ENCODE measurements at places on chromosomes 13 and 19. TPM values are rescaled to one million over a fixed set of nuclear protein-coding genes. Genes with fewer than 3 reads are reported as not detected.
A peak's percentile ranks its signal among the peaks of the same experiment; 100 is the strongest.

- H3K27me3 ChIP-seq = no peaks in the 10 kb centered on the region
- no peaks in the 10 kb centered on the region for H3K4me1 ChIP-seq
- H3K27ac ChIP-seq = no peak overlapping the region
- no peak for DNase-seq
- H3K36me3 ChIP-seq = no peaks in the 10 kb centered on the region
These were observed 56.8 kb downstream of the DOCK9 start for GRCh38 chr13:98921015-98921580.

DNA sequence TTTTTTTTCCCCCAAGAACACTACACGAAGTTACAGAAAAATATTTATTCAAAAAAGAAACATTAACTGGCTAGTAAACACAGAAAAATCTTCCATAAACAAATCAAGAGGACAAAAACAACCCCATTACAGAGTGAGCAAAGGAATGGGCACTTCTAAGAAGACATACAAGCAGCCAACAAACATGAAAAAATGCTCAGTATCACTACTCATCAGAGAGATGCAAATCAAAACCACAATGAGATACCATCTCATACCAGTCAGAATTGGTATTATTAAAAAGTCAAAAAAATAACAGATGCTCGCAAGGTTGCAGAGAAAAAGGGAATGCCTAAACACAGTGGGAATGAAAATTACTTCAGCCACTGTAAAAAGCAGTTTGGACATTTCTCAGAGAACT lies 131.7 kb downstream of the UGGT2 start:
- DNase-seq = no peak
- H3K36me3 ChIP-seq = peaks cover 14% of the 10 kb centered on the region
- no peak overlapping the region for H3K27ac ChIP-seq
- H3K4me1 ChIP-seq = no peaks in the 10 kb centered on the region
- no peaks in the 10 kb centered on the region for H3K27me3 ChIP-seq
- no peak overlapping the region for H3K4me3 ChIP-seq

GRCh38 chr19:14366529-14366928 lies 14.7 kb upstream of the ADGRE5 start:
- no peak overlapping the region for H3K27ac ChIP-seq
- DNase-seq = peak; percentile 92
- no peak overlapping the region for H3K4me3 ChIP-seq
- H3K4me1 ChIP-seq = peaks cover 24% of the 10 kb centered on the region

- H3K27me3 ChIP-seq = no peaks in the 10 kb centered on the region
- H3K4me3 ChIP-seq = no peak overlapping the region
- H3K36me3 ChIP-seq = no peaks in the 10 kb centered on the region
- H3K4me1 ChIP-seq = peaks cover 26% of the 10 kb centered on the region
These were observed 1.9 kb upstream of the ZNF628 start for GRCh38 chr19:55474269-55475265.

DNA sequence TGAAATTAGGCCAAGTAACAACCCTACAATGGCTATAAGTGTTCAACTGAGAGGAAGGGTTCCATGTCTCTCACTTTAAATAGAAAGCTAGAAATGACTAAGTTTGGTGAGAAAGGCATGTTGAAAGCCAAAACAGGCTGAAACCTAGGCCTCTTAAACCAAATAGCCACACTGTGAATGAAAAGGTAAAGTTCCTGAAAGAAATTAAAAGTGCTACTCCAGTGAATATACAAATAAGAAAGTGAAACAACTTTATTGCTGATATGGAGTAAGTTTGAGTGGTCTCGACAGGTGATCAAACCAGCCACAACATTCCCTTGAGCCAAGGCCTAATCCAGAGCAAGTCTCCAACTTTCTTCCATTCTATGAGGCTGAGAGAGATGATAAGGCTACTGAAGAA lies 209.6 kb downstream of the KLF12 start:
- H3K4me1 ChIP-seq = peaks cover 53% of the 10 kb centered on the region
- H3K27me3 ChIP-seq = no peaks in the 10 kb centered on the region
- peak overlapping the region; percentile 7 for H3K27ac ChIP-seq
- no peak overlapping the region for H3K4me3 ChIP-seq
- DNase-seq = no peak

DNA sequence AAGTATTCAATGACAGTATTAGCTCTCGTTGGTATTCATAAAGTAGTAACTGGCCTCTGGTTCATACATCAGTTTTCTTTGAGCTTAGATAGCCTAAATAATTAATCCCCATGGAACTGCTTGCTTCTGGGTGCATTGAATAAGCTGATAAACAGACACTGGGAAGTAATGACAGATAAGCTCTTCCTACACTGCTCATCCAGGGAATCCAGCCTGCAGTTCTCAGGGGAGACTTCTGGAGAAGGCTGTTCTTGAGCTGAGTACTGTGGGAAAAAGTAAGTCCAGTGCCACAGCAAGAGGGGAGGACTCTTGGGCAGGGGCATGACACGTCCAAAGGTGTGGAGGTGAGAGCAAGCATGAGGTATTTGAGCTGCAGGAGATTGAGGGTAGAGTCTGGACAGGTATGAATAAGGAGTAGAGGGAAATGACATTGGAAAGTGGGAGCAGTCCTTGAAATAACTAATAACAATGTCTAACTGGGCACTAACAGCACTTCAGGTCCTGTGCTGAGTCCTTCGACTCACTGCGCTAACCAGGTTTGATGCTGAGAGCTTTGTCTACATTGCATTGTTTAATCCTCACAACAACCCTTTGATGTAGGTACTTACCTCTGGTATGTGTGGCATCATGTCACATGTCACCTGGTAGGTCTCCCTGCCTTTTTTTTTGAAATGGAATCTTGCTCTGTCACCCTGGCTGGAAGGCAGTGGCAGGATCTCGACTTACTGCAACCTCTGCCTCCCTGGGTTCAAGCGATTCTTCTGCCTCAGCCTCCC lies 7.2 kb downstream of the GARRE1 start:
- no peak overlapping the region for H3K27ac ChIP-seq
- no peak overlapping the region for H3K4me3 ChIP-seq
- H3K27me3 ChIP-seq = no peaks in the 10 kb centered on the region
- peaks cover 4% of the 10 kb centered on the region for H3K36me3 ChIP-seq
- H3K4me1 ChIP-seq = peaks cover 4% of the 10 kb centered on the region

DNA sequence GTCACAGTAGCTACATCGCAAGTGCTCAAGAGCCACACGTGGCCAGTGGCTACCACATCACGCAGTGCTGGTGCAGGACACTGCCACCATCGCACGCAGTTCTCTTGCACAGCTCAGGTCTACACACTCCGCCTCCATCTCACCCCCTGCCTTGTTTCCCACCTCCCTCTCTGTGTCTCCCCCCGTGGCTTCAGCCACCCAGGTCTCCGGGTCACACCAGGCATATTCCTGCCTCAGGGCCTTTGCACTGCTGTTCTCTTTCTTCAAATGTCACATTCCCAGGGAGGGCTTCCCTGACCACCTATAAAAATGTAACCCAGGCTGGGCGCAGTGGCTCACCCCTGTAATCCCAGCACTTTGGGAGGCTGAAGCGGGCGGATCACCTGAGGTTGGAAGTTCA lies 10.6 kb downstream of the CCDC8 start:
- H3K4me3 ChIP-seq = no peak overlapping the region
- H3K4me1 ChIP-seq = no peaks in the 10 kb centered on the region
- DNase-seq = no peak

DNA sequence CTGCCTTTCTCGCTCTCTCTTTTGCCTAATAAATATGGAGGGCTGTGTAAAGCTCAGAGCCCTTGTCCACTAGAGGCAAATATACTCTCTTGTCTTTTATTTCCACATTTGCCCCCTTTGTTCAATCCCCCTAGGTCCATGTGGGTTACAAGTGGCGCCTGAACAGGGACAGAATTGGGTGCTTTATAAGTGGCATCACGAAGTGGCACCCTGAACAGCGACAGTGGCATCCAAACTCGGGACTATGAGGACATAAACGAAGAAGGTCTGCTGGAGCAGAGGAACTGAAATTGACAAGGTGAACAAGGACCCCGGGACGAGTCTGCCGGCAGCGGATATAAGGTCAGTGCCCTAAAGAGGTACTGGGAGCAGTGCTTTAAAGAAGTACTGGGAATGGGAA lies 4.3 kb upstream of the ZNF610 start:
- H3K4me1 ChIP-seq = no peaks in the 10 kb centered on the region
- H3K27me3 ChIP-seq = no peaks in the 10 kb centered on the region
- H3K27ac ChIP-seq = no peak overlapping the region
- H3K36me3 ChIP-seq = 0 out of 2 replicates have a peak, but pooled peaks cover 6% of the 10 kb centered on the region
- DNase-seq = no peak

DNA sequence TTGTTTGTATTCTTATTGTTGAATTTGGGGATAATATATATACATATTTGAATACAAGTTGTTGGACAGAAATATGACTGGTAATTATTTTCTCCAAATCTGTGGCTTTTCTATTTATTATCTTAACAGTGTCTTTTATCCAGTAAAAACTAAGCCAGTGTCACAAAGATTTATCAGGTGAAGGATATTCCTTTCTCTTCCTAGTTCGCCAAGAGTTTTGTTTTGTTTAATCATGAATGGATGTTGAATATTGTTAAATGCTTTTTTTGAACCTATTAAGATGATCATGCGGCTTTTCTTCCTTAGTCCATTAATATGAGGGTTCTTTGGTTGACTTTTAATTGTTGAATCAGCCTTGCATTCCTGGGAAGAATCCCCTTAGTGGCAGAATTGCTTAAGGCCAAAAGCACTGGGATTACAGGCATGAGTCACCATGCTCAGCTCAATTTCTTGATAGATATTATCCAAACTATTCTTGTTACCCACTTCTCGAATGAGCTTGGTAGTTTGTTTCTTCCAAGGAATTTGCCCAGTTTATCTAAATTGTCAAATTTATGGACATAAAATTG lies 53.3 kb downstream of the TEX26 start:
- no peaks in the 10 kb centered on the region for H3K36me3 ChIP-seq
- no peaks in the 10 kb centered on the region for H3K4me1 ChIP-seq
- no peaks in the 10 kb centered on the region for H3K27me3 ChIP-seq
- no peak overlapping the region for H3K27ac ChIP-seq

DNA sequence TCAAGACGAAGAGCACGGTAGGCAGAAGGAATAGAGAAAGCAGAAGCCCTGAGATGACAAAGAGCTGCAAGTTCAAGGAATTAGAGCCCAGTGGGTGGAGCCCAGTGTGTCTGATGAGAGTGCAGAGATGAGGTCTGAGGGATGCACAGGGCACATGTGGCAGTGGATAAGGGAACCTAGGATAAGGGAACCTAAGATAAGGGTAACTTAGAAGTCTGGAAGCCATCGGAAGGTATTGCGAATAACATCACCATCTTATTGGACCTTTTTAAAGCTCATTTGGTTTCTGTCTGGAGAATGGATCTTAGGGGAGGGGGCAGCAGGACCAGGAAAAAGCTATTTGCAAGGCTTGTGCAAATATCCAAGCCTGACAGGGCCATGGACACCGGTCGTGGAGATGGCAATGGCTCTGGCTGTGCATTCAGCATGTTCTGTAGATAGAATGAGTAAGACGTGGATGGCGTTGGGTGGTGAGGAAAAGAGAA lies 1.3 kb downstream of the FPR3 start:
- no peak for DNase-seq
- no peaks in the 10 kb centered on the region for H3K36me3 ChIP-seq

DNA sequence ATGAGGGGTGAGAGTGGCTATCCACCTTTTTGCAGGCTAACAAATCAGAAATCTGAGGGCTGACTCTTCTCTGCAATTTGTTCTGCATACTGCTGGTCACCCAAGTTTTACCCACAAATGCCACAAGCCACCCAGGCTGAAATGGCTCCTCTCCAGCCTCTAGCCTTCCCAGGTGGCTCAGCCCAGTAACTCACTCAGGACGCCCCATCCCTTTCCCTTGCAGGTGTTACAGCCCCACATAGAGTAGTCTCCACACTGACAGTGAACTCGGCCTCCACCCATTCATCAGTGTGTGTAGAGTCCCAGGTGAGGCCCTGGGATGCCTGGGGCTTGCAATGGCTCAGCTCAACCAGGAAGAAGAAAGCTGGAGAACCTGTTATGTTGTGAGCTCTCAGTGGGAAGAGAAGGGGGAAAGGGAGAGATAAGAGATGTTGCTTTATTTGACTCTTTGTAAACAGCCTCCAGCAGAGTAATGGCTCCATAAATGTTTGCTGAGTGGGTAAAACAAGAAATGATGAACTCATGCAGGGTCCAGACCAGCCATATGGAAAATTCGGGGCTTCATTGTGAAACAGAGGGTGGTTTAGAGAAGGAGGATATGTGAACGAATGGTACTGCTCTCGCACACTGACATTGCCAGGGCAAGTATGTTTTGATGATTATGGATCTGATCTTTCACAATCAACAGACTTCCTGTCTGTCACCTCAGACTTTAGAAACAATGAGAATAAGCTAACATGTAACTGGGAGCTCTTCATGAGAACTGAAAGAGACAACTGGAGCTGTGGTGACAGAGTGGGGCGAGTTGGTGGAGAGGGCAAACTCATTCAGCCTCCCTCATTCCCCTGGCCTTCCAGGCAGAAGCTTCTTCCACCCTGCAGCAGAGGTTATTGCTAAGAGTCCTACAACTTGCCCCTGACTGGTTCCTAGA lies 74.2 kb upstream of the RFC3 start:
- H3K27me3 ChIP-seq = no peaks in the 10 kb centered on the region
- peak overlapping the region; percentile 100 for H3K27ac ChIP-seq
- peaks cover 96% of the 10 kb centered on the region for H3K4me1 ChIP-seq
- peak overlapping the region; percentile 1 for H3K4me3 ChIP-seq
- peak; percentile 65 for DNase-seq
- H3K36me3 ChIP-seq = peaks cover 6% of the 10 kb centered on the region

DNA sequence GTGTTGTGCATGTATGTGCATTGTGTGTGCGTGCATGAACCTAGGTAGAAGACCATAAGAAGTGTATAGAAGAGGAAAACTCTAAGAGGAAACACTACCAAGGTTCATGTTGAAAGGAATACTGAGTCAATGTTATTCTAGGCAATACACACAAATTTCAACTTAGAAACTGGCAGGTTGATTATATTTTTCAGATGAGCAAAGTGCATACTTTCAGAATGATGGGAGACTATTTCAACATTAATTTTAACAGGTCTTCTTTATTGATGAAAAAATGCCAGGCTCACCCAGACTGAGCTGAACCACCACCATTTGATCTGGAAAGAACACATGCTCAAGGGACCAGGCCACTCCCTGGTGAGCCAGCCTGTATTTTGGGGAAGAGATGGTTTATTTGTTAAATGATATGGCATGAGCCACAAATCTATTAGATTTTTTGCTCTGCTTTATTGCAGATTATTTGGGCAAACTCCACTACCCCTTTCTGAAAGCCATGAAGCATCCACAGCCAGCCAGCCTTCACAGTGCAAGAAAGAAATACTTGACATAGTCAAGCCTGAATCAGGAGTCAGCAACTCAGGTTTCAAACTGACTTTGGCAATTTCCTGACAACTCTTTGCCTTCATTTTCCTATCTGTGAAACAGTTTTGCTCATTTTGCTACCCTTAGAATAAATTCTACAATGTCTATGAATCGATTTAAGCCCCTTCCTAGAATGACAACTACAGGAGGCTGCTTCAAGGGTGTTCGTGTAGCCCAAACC lies 368.9 kb downstream of the COG6 start:
- no peak overlapping the region for H3K4me3 ChIP-seq
- H3K27me3 ChIP-seq = no peaks in the 10 kb centered on the region
- no peak for DNase-seq
- H3K4me1 ChIP-seq = peaks cover 11% of the 10 kb centered on the region
- no peaks in the 10 kb centered on the region for H3K36me3 ChIP-seq

DNA sequence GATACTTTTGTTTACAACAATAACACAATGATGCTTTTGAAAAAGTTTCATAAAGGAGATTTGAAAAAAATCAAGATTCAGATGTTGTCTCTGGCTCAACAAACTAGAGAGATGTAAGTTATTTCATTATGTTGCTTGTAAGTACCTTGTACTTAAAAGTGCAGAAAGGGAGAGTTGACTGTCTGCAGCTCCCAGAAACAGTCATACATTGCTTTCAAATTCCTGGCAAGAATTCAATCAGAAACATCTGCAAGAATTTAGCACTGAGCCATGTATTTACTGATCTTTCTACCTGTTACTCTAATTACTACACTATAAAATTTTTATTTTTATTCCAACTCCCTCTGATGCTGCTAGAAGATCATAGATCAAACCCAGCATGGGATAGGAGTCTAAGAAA lies 1261.3 kb upstream of the SPRY2 start:
- H3K4me3 ChIP-seq = no peak overlapping the region
- no peaks in the 10 kb centered on the region for H3K4me1 ChIP-seq
- DNase-seq = no peak
- no peak overlapping the region for H3K27ac ChIP-seq

The CBY2 gene
- not detected for total RNA-seq
